ENCODE measurements at places on chromosomes 11 and 22. TPM values are rescaled to one million over a fixed set of nuclear protein-coding genes. Genes with fewer than 3 reads are reported as not detected.

SMTNL1 gene
- total RNA-seq: not detected

CCDC86 gene
- 13.5 TPM for total RNA-seq

CADM1 gene
- 15.5 TPM for total RNA-seq

PATE4 gene
- not detected for total RNA-seq

KCNE3 gene
- total RNA-seq: under 0.01 TPM

PRRG4 gene
- total RNA-seq: under 0.01 TPM

KRTAP5-8 gene
- total RNA-seq: not detected

IL10RA gene
- total RNA-seq: not detected

GNAZ gene
- total RNA-seq: 1.3 TPM

UQCR10 gene
- total RNA-seq: 59.6 TPM

PACSIN3 gene
- 39.3 TPM for total RNA-seq

- DNase-seq: peak; percentile 93
Measured at GRCh38 chr22:50530877-50531545, 1.2 kb upstream of the TYMP start.

GRCh38 chr11:10164621-10165020 is 129.4 kb downstream of the SBF2 start:
- peak; percentile 19 for DNase-seq

DNA sequence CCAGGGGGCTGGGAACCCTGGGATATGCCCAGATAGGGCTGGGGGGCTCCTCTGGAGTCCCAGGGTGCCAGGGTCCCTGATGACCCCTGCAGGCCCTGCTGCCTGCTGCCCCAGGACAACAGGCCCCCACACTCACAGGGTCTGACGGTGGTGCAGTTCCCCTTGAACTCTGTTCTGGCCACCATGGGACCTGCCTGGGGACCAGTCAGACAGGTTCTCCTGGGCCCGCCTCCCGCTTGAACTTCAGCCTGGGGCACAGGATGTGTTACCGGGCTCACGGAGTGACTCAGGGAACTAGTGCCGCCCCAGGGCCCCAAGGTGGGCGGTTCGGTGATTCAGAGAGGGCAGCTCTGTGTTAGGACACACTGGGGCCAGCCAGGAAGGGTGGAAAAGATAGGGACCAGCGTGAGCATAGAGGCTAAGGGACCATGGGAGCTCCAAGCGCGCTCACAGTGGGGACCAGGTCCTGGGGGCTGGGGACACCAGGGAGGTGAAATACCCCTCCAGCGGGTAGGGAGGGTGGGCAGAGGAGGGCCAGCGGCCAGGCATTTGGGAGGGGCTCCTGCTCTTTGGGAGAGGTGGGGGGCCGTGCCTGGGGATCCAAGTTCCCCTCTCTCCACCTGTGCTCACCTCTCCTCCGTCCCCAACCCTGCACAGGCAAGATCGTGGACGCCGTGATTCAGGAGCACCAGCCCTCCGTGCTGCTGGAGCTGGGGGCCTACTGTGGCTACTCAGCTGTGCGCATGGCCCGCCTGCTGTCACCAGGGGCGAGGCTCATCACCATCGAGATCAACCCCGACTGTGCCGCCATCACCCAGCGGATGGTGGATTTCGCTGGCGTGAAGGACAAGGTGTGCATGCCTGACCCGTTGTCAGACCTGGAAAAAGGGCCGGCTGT is 21.5 kb upstream of the TXNRD2 start:
- peak; percentile 56 for DNase-seq

DNA sequence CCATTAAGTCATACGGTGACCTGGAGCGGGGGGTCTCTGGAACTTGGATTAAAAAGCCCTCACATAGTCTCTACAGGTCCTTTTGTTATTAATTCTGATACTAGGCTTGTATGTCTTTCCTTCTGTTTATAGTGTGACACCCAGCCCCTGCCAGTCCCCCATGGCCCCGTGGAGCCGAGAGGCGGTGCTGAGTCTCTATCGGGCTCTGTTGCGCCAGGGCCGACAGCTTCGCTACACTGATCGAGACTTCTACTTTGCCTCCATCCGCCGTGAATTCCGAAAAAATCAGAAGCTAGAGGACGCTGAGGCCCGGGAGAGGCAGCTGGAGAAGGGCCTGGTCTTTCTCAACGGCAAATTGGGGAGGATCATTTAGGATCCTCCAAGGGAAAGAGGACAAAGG is 2.0 kb downstream of the MIEF1 start:
- no peak for DNase-seq

- no peak for DNase-seq
Measured at GRCh38 chr11:76759517-76759916, 23.6 kb upstream of the TSKU start.

DNA sequence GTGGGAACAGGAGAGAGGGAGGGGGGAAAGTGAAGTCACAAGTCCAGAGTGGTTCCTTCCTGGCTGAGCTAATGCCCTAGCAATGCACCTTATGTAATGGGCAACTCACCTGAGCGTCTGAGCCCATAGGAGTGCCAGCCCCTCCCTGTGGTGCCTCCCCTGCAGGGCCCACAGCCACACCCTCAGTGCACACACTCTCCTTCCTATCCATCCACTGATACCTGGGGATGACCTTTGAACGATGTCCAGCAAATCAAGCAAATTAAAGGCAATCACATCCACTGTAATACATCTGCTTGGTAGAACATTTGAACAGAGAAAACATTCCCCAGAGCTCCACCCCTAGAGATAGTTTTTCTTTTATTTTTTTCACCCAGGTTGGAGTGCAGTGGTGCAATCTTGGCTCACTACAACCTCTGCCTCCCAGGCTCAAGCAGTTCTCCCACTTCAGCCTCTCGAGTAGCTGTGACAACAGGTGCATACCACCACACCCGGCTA is 19.6 kb upstream of the MICAL2 start:
- no peak for DNase-seq

- DNase-seq: no peak
Measured at GRCh38 chr11:31060880-31061279, 308.7 kb downstream of the DCDC1 start.

GRCh38 chr11:122441666-122442035 is 213.9 kb upstream of the UBASH3B start:
- no peak for DNase-seq

- DNase-seq: no peak
Measured at GRCh38 chr11:46149826-46150225, 28.6 kb upstream of the PHF21A start.

GRCh38 chr22:27534720-27535125 is 266.8 kb downstream of the MN1 start:
- peak; percentile 91 for DNase-seq

DNA sequence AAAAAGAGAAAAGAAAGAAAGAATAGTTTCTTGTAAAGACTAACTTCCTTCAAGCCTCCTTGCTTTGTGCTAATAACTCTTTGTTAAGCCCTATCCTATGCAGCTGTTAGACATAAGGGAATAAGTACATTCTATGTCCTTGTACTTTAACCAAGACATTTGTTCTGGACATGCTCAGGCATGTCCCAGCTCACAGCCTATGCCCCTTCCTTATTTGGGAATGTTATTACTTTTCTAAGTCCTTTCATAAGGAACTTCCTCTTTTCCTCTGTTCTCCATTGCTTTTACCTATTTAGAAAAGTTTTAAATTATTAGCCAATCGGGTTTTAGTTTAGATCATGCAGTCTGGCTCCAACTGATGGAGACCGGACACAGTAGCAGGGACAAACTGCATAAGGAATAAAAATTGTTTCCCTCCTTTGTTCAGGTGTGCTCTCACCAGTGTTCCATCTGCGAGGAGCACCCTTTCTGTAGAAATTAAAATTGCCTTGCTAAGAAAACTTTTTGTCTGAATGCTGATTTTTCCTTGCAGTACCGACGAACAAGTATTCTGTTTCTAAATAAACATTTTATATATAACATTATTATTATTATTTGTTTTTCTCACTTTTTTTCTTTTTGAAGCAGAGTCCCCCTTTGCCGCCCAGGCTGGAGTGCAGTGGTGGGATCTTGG is 21.6 kb upstream of the SPINDOC start:
- peak; percentile 20 for DNase-seq

DNA sequence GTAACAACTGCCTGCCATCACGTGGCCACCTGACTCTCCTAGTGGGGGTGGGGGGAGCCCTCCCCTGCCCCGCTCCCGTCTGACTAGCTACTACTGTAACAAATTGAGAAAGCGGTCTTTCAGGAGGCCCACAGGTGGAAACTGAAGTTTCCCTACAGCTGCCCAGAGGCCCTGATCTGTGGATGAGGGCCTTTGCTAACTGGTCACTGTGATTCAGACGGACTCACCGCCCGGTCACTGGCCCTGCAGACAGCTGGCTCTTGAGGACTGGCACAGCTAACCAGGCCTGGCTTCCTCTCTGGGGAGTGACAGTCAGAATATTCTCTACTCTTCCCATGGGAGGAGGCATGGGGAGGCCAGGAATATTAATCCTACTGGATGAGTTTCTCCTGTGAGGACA is 116.8 kb downstream of the ARHGAP8 start:
- DNase-seq: no peak

- peak; percentile 74 for DNase-seq
Measured at GRCh38 chr11:47904048-47904447, 55.9 kb upstream of the NUP160 start.

- no peak for DNase-seq
Measured at GRCh38 chr11:13781153-13781552, 112.7 kb downstream of the FAR1 start.

DNA sequence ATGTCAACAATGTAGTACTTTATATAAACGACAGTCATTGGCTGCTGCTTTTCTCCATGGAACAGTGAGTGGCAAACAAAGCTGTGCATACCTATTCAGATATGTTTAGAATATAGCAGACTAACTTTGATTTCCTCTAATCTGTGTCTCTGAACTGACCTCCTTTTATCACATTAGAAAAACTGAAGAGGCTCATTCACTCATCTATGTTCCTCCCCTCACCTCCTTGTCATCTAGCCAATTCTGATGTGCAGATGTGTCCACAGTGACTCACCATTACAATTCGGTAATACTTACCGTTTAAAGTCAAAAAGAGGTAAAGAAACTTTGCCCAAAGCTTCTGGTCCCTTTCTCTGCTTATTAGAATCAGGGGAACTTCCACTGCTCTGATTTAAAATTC is 51.5 kb upstream of the RPS13 start:
- DNase-seq: no peak

GRCh38 chr11:64687643-64688533 is 35.1 kb downstream of the NRXN2 start:
- no peak for DNase-seq

DNA sequence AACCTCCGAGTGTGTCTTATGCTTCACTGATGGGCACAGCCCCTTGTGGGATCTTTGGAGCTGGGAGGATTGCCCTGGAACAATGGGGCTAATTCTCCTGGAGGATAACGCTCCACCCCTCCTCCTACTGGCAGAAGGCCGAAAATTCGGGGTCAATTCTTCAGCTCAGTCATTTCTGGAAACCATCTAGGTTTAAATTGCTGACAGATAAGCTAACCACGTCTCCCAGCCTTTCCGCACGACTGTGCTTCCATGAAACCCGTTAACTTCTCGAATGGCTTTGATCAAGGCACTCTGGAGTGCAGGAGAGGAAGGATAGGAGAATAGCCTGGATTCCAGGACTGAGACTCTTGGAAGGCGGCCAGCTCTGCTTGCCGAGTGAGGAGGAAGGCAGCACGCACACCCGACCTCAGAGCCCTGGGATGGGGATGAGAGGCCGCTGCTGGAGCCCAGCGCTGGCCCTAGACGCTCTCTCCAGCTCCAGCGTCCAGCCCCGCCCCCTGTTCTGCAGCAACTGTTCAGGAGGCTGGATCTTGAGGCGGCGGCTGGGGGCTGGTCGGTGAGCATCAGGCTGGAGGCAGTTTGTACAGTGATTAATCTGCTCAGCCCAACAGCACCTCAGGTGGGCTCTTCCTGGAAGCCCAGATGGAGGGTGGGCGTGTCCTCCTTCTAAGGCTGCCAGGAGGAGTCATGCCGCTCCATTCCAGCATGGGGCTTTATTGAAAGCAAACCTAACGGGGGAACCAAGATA is 176.7 kb upstream of the NCAM1 start:
- peak; percentile 3 for DNase-seq

GRCh38 chr22:33393432-33393831 is 335.3 kb upstream of the SYN3 start:
- no peak for DNase-seq

- peak; percentile 70 for DNase-seq
Measured at GRCh38 chr11:120168960-120169681, 31.2 kb upstream of the TRIM29 start.

GRCh38 chr11:61688365-61689163 is 8.4 kb downstream of the DAGLA start:
- DNase-seq: peak; percentile 72

GRCh38 chr11:111444040-111444439 is 65.0 kb upstream of the POU2AF1 start:
- DNase-seq: no peak

DNA sequence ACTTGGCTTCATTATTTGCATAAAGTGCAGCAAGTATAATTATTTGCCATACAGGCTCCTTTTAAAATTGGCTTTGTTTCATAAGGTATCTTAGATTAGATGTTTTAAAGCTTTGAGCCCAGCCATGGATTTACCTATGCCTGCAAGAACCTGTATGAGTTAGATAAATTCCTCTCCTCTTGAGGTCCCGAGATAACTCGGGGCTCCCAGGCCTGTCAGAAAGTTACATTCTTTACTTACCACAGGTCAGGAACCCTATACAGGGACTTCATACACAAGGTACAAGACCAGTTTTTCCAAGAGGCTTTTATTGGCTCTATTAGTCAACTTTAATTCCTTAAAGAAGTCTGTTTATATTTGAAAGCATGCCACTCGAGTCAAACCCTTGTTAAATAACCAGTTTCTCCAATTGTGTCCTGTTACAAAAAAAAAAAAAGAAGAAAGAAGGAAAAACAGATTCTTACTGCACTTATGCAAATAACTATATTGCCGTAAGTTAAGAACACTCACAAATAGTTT is 2.3 kb upstream of the C1QTNF6 start:
- peak; percentile 45 for DNase-seq

- DNase-seq: no peak
Measured at GRCh38 chr11:64934682-64935358, 873 bp downstream of the GPHA2 start.

GRCh38 chr11:101428918-101429317 is 154.9 kb downstream of the TRPC6 start:
- peak; percentile 19 for DNase-seq

DNA sequence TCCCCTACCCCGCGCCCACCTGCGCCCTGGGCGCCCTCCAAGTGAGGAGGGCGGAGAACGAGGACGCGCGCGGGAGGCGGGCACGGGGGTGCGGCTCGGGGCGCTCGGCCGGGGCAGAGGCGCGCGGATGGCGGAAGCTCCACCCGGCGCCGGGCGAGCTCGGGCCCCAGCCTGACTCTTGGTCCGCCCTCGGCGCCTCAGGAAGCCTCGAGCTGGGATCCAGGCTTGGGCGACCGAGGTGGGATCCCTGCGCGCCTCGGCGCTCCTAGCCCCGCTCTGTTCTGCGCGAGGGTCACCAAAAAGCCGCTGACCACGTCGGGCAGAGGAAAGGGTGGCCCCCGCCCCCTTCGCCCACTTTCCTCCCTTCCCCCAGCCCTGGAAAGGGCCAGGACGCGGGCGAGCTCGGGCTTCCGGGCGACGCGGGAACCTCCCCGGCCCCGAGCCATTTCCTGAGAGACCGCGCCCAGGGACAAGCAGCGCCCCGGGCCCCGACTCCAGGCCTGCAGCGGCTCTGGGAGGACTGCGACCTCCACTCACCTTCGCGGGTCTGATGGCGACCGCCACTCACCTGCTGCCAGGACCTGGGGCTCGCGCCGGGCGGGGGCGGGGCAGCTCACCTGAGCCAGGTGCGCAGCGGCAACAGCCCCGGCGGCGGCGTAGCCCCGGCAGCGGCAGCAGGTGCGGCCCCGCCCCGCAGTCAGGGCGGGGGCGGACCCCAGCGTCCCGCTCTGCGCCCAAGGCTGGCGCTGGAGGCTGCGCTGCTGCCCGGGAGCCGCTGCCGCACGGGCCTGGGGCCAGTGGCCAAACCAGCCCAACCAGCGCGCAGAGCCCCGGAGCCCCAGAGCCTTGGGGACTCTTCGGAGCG is 2.2 kb upstream of the SIGIRR start:
- DNase-seq: peak; percentile 36

All from fibroblast of villous mesenchyme (primary cell).